ENCODE measurements at places on chromosomes 2 and 18.

DNA sequence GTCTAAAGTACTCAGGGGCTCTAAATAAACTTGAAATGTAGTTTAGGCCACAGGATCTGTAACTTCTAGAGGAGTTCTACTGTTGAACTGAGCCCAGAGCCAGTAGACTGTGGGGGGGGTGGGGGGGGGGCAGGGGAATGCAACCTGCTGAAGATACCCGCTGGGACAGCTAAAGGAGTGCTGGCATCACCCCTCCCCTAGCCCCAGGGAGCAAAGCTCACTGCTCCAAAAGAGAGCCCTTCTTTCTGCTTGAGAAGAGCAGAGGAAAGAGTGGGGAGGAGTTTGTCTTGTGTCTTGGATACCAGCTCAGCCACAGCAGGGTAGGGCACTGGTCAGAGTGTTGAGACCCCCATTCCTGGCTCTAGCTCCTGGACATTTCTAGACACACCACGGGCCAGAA lies 414.0 kb upstream of the KLHL29 start:
- no peak for DNase-seq

GRCh38 chr18:5424903-5425664 lies 118.7 kb downstream of the EPB41L3 start:
- no peak for DNase-seq

DNA sequence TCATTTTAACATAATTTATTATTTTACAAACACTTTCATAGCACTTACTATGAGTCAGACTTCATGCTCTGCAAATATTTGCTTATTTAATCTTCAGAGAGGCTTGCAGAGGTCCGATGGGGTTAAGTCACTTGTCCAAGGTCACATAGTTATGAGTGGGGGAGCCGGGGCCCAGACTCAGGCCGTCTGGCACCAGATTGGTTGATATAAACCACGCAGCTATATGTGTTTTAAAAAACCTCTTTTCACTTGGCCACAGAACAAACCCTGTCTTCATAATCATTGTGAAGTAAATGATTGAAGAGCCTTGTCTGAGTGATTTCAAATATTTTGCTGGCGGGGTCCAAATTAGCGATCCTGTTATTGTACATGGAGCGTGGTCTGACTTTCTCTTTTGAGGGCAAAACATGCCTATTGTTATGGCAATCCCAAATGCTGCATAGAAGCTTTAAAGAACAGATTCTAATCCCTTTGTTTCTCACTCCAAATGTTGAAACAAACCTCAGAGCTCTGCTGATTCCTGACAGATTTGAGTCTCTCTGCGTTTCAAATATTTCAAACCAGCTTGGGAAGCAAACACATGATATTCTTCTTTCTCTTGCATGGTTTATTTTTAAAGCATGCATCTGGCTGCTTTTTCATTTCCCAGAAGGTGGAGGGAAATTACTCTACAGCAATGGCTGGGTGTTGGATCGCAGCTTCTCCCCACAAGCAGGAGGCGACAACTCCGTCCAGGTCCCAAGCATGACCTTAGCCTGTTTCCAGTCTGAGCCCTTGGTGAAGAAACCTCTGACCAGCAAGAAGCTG lies 142.4 kb downstream of the DDX1 start:
- no peak for DNase-seq

DNA sequence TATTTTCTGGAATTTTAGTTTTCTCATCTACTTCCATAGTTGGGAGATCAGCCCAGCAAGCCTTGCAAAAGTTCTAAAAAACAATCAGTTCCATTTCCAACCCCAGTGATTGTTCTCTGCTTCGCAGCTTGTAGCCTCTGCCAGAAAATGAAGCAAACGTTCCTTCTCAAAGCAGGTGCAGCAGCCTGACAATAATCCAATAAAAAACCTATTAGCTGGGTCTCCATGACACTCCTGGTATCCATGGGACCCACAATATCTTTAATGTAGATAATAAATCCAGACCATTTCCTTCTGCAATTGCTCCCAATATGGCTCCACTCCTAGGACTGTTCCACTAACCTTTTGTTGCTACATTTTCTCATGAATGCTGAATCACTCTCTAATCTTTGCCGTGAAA lies 140.8 kb upstream of the SETBP1 start:
- DNase-seq, result no peak

DNA sequence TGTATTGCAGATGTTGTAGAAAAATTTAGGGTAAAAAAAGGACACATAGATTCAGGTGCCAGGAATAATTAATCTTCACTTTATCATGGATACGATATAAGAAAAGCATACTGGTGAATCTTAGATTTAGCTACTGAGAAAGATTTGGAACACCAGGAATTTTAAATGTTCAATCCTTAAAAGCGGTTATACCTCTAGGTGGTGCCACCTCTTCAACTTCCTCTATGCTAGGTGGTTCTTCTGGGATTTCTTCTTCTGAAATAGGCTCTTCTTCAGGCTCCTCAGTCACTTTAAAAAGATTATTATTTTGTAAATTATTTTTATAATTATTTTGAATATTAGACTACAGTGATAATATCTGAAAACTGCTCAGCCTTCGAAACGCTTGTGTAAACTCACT lies 133.1 kb downstream of the TTN start:
- no peak for DNase-seq

- peak; percentile 19 for DNase-seq
Measured at GRCh38 chr18:59459369-59460071, 100.5 kb upstream of the LMAN1 start.

DNA sequence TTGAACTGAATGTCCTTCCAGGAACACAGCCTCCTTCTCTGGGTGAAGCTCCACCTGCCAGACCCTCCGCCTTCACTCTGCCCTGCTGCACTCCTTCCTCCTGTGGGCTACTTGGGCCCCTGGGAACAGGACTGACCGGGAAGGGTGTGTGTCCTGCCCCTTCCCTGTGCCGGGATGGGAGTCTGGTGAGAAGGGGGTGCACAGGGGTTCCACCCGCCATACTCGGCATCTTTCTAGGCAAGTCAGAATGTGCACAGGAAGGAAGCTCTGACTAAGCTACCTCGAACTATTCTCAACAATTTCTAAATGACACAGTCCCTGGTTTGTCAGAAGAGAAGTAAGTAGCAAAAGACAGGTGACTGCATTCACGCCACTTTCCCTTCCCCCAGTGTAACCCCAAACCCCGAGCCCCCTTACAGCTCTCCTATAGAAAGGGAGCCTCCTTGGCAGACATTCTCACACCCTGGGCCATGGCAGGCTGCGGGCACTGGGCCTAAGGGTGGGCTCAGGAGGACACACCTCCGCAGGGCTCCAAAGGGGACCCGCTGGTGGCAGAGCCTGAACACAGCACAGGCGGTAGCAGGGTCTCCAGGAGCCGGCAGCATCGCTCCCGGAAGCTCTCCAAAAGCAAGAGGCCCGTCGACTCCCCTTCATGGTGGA lies 184.1 kb downstream of the HDAC4 start:
- no peak for DNase-seq

GRCh38 chr2:200470230-200470629 lies 39.6 kb downstream of the KCTD18 start:
- no peak for DNase-seq

DNA sequence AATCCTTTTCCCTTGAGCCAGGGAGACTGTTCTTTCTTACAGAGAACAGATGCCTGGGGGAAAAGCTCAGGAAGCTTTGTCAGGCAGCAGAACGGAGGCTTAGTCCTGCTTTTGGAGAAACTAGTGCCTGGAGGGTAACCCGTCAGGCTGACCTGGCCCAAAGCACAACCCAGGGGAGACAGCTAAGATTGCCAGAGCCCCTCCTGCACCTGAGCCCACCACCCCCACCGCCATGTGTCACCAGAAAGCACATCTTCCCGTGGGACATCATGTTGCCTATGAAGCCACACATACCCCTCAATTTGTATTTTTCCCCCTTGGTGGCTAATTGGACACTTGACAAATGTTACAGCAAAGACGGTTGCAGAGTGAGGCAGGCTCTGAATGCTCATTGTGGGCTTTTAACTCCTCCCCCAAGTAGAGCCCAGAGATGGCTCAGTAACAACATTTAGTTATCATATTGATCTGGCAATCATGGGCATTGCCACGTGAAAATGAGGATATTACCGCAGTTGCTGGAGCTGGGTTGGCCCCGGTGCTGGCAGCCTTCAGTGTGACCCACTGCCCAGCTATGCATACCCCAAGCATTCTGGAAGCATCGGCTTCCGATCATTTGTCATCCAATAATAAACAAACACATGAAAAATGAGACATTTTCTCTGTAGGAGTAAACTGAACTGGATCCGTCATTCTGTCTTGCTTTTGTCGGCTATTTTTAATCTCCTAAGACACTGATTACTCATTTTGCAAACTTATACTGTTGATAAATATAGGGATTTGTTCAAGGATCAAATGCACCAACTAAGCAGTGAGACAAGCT lies 229.5 kb downstream of the ATAD2B start:
- no peak for DNase-seq

GRCh38 chr2:112887964-112888749 lies 22.8 kb upstream of the IL37 start:
- DNase-seq, result no peak

- no peak for DNase-seq
Measured at GRCh38 chr2:103138123-103138901, 376.5 kb downstream of the TMEM182 start.

DNA sequence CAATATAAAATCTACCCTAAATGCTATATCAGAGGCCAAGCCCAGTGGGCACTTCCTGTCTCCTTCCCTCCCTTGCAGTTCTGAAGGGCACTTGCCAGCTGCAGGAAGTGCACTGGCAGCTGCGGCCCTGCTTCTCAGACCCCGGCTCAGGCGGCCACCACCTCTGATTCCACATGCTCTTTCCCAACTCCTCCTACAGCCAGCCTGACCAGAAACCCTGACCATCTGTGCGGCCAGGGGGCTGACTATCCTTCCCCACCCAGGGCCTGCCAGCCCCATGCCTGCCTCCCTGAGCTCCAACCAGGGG lies 88.6 kb downstream of the ZBTB7C start:
- no peak for DNase-seq

DNA sequence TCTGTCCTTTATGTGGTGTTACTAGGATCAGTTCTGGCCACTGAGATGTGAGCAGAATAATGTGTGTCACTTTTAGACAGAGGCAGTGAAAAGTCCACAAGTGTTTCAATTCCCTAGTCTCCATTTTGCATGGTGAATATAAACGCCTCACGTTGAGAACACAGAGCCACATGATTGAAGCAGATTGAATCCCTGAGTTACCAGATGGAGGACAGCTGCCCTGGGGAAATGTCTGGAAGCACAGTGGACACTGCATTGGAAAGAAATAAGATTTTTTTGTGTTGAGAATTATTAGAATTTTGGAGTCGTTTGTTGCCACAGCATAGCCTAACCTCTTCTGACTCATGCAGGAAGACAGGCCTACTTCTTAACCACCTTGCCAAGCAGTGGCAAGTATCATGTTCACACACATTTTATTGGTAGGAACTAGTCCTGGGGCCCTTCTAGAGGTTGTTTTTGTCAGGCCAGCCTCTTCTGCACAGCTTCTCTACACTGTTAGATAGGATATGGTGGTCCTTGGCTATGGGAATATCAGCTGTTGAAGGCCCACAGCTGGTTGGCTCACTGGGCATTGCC lies 188.6 kb downstream of the TMEM182 start:
- no peak for DNase-seq

DNA sequence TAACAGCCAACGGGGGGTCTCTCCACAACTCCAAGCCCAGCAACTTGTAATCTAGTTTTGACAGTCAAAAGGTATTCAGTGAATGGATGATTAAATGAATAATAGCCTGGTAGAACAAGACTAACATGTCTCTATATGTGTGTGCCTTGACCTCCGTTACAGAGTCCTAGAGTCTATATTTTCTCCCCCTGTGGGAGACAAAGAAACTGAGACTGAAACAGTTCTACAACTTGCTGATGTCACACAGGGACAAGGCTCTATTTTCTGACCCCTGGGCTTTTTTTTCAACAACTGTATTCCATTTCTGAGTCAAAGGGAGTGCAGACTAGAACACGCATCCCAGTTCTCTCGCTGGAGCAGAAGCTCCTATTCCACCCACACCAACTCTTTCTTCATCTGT lies 223.6 kb upstream of the AGAP1 start:
- no peak for DNase-seq

- no peak for DNase-seq
Measured at GRCh38 chr18:36547544-36547943, 250.0 kb downstream of the FHOD3 start.

DNA sequence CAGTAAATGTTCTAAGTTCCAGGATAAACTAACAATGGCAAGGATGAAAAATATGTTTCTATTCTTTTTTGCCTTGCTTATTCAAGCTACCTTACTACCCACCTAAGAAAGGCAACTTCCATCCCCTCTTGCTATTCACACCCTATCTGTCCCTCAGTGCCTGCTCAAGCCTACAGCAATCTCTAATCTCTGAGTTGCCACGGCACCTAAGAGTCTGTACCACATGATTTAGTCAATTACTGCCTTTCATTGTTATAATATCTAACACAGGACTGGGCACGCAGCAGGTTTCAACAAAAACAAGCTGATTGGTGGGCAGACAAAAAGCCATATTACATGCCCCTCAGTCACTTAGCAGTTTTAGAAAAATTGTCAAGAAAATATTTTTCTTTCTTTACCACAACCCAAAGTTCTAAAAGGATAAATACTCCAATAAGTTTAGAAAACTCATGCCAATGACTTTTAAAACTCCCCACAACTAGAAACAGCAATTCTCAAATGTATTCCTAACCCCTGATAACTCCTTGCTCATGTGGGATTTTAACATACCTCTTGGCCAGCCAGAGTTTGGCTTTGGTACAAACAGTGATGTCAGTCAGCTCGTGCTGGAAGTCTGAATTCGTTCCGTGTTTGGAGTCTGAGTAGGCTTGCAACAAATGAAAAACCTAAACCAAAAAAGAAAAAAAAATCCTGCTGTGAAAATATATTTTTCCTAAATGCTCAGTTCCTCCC lies 117.3 kb upstream of the ZFP36L2 start:
- no peak for DNase-seq

- DNase-seq, result no peak
Measured at GRCh38 chr18:43382641-43383403, 105.5 kb upstream of the SYT4 start.

- no peak for DNase-seq
Measured at GRCh38 chr2:239626961-239627592, 226.3 kb upstream of the HDAC4 start.

DNA sequence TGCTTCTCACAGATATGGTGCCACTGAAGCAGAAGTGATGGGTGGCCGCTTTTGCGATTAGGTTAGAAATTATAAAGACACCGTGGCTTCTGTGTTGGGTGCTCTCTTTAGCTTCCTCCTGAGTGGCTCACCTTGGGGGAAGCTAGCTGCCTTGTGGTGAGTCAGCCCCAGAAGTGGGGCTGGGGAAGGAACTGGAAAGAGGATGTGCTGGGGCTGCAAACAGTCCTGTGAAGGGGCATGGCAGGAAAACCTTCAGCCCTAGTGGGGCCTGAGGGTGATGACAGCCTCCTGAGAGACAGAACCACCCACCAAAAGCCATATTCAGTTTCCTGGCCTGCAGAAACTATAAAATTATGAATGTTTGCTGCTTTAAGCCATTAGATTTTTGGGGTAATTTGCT lies 8.9 kb upstream of the ASB18 start:
- DNase-seq, result no peak

DNA sequence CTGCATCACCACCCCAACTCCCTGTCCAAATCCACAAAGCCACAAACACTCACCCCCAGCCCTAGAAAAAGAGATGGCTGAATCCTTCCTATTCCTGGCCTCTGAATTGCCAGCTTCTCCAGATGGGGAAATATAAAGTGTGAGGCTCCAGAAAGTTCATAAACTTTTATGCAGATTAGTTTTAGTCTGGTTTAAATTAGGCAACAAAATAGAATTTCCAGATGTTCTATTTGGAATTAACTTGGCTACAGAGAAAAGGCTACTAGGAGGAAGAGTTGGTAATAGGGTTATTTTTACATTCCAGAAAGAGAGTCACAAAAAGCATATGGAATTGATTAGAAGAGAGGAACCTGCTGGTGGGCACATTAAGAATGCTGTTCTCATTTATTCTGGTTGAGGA lies 56.0 kb downstream of the EN1 start:
- DNase-seq, result no peak
